Fibroblast of mammary gland (primary cell): ENCODE measurements at places on chromosomes 12 and 14.

DNA sequence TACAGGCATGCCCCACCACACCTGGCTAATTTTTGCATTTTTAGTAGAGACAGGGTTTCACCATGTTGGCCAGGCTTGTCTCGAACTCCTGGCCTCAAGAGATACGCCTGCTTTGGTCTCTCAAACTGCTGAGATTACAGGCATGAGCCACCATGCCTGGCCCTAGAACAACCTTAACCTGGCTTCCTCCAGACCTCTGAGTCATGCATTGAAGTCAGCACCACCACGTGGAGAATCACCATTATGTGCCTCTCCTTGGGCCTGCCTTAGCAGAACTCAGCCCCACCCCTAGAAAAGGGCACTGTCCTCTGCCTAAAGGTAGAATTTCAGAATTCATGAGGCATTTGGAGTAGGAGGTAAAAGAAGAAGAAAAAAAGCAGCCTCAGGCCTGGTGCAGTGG lies 49.0 kb downstream of the LIMA1 start:
- peak; percentile 70 for DNase-seq

DNA sequence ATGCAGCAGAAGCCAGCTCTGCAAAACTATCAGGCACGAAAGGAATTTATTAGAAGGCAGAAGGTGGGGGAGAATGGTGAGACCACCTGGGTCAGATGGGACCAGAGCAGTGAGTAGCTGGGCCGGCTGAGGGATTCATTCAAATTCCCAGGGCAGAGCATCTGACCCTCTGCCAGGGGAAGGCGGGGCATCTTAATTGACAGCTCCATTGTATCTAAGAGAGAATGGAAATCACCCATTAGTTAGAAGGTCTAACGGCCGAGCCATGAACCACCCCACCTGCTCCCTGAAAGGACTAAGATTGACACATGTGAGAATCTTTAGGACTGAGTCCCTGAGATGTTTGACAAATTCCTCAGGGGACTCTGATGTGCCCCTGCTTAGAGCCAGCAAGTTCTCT lies 83.7 kb downstream of the PHETA1 start:
- DNase-seq: no peak

GRCh38 chr12:124031058-124031457 lies 58.0 kb downstream of the ZNF664 start:
- peak; percentile 31 for DNase-seq

- DNase-seq: peak; percentile 79
Measured at GRCh38 chr12:123983822-123984485, 10.9 kb downstream of the ZNF664 start.

DNA sequence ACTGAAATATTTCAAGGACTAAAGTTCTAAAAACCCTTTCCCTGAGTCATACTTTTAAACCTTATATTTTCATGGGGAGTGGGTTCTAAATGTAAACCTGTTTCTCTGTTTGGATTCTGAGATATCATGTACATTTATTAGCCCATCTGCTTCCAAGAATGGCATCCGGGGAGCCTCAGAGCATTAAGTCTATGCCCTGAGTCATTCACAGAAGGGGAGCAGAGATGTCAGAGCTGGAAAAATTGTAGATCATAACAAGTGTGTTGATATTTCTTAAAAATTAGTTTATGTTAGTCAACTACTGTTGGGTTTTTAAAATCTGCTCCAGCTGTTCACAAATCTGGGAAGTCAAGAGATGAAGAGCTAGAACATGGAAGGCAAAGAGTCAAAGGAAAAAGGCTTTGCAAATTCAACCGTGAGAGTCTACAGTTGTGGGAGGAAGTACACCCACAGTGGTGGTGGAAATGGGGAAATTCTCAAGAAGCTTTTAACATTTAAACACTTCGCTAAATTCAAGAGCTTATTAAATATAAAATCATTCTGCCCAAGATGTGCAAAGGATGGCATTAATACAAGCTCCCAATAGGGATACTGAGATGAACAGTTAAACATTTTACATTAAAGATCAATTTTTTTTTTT lies 70.5 kb upstream of the FLRT2 start:
- no peak for DNase-seq

- DNase-seq: peak; percentile 66
Measured at GRCh38 chr14:74038020-74038859, 19.1 kb downstream of the BBOF1 start.

- no peak for DNase-seq
Measured at GRCh38 chr12:28026701-28027100, 54.2 kb upstream of the PTHLH start.

GRCh38 chr12:4045786-4046494 lies 172.7 kb upstream of the PARP11 start:
- no peak for DNase-seq

DNA sequence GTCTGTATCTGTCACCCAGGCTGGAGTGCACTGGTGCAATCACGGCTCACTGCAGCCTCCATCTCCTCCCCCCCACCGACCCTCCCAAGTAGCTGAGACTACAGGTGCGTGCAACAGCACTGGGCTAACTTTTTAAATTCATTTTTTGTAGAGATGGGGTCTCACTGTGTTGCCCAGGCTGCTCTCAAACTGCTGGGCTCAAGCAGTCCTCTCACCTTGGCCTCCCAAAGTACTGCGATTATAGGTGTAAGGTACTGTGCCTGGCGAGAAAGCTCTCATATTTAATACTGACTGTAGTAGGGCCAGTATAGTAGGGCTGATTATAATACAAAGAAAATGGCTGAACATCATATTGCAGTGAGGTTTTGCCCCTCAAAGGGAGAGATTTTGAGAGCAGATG lies 2.4 kb downstream of the RIC8B start:
- no peak for DNase-seq

DNA sequence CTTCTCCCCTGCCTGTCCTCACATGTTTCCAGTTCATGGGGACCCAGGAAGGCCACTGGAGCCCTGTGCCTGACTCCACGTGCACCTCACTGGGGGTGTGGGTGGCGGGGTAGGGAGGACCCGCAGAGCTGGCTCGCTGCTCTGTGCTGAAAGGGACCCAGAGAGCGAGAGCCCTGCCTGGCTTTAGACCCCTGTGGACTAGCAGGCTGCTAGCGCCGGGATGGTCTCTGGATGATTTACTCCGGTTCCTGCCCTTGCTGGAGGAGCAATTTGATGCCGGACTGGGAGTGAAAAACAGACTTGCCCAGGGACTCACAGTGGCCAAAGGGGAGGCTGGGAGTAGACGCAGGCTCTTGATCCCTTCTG lies 49.0 kb downstream of the NTF3 start:
- DNase-seq: no peak
